ENCODE measurements at places on chromosomes 2 and 18.

DNA sequence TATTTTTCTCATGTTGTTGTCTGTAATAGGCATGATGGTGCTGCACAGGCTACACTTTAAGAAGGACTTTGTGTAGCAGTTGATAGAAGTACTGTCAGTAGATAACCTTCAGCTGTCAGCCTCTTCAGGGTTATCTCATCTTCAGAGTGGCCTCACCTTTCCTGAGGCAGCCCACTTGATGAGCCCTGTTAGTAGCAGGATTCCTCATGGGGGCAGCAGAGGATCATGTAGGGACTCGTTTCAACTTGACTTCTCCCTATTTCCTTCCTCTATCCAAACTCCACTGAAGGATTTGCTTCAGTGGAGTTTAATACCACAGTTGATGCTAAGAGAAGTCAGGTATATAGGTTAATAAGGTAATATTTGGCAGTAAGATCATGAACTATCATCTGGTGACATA, 530.3 kb upstream of the FSIP2 start:
- no peak for DNase-seq

DNA sequence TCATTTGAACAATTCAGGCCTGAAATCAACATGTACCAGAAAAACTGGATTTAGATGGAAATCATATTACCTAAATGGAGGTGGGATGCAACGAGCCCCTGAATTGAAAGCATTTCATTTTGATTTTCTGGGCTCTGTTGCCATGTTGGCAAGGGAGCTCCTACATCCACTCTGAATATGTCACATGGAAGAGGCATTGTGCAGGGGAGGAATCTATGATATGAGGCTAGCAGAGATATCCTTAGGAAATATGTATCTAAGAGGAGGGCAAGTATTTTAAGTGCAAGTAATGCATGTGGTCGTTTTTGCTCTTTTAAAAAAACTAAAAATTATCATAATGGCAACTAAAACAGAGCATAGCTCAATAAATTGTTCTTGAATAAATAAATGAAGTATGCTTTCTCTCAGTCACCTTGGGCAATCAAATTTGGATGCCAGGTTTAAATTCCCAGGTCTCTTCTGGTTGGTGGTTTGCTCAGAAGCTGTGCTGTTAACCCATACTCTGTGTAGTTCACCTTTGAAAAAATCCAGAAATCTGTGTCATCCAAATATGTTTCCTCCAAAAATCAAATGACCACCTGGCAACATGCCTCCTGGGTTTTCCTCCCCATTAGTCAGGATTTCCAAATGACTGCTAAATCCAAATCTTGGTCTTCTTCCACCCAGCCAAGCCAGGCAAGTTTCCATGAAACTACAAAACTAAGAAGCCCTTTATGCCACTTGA, 6.5 kb upstream of the LGALSL start:
- DNase-seq, result no peak

GRCh38 chr2:84846741-84847142, 34.1 kb downstream of the TRABD2A start:
- no peak for DNase-seq

DNA sequence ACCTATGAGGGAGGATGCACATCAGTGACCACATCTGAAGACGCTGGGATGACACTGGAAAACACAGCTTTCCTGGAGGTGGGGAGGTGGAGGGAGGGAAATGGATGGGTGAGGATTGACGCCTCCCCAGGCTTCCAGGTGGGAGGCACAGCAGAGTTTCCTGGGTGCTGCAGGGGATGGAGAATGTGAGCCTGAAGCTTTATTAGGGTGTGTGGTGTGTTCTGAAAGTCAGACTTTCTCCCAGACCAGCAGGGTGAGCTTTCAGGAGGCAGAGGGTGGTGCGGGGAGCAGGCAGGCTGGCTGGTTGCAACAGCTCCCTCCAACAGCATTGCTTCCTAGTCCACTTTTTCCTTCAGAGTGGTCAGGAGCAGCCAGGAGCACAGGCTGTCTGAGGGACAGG, 263.1 kb downstream of the CELF4 start:
- DNase-seq, result no peak

- DNase-seq, result no peak
Observed at GRCh38 chr18:75277610-75277928, 67.0 kb downstream of the TSHZ1 start.

- no peak for DNase-seq
Observed at GRCh38 chr2:71710367-71711132, 257.2 kb downstream of the DYSF start.

DNA sequence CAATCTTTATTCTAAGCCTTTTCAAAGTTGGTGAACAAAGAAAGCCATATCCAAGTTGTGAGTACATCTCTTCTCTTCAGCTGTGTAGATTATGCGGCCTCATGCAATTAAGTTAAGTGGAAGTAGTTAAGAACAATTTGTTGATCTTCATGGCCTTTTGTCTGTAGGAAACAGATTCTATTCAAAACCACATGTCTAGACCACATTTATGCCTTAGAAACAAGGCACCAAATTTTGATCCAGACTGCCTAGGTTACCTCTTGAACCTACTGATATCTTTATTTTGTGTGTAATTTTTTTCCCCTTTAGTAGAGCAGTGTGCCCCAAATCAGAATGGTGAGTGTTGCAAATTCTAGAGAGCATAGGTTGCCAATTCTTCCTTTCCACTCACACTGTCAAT, 101.6 kb upstream of the CERS6 start:
- no peak for DNase-seq

GRCh38 chr2:227471924-227472264, at the start of gene AGFG1:
Gene AGFG1, plus strand, starts transcription at chr2:227472156. Its CDS starts 266 bp downstream, at chr2:227472422.
- DNase-seq, result peak; percentile 88

All from CD4-positive, alpha-beta T cell treated with Interleukin-4 for 4 hours (primary cell).